ENCODE measurements at places on chromosomes 7 and 10.

DNA sequence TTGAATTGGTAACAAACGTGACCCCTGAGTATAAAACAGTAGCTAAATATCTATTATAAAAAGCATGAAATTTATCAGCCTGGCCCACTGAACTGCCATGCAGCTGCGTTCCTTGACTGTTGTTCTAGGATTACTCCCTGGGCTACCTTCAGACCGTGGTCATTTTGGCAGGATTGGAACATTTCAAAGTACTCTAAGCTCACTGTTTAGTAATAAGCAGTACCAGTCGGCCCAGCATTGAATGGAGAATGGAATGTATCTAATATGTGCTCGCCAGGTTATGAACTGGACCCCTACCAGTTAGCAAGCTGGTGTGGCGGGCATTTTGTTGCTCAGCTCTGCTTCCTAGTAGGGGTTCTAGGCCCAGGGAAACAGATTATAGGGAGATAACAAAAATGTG lies 112.2 kb downstream of the SEMA3C start:
- DNase-seq: no peak

GRCh38 chr7:124856299-124856888 lies 73.2 kb downstream of the POT1 start:
- DNase-seq: peak; percentile 23

GRCh38 chr7:27339478-27339877 lies 96.9 kb downstream of the EVX1 start:
- DNase-seq: no peak

- DNase-seq: no peak
Observed at GRCh38 chr7:3844540-3845151, 543.6 kb downstream of the SDK1 start.

- no peak for DNase-seq
Observed at GRCh38 chr7:104927055-104927454, 87.0 kb upstream of the KMT2E start.
